ENCODE measurements at places on chromosomes 5 and 9. TPM values are rescaled to one million over a fixed set of nuclear protein-coding genes. Genes with fewer than 3 reads are reported as not detected.

The AIF1L gene
- total RNA-seq, result 1.3 TPM

The TAF1L gene
- 0.04 TPM for total RNA-seq

DNA sequence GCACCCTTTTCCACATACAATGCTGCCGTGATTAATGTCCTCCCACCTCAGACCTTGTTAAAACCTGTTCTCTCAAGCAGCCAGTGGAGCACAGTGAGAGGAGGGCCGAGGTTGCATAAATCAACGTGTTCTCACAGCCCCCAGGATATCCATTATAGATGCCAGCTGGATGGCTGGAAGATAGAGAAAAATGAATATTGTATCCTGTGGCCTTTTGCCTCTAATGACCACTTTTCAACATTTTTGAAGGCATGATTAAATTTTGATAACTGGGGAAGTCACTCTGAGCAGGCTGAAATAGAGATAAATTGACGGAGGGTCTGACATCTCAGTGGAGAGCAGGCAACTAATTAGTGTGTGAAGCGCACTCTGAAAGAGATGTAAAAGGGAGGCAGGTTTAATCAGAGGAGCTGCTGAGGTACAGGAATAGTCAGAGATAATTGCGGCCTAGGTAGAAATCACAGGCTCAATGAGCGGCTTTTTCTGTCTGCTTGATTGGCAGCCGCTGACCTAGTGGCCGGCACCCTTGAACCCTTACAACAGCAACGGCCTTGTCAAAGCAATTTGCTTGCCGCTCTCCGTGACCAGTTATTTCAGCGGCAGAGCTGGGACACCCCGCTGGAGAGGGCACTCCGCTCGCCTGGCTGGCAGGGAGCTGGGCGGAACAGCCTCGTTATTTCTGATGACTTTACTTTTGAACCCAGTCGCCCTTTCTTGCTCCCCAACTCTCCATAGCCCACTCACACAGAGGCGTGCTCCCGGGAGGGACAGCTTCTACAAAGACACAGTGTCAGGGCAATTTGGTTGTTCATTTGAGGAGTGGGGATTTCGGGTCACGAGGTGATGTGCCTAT, 560.7 kb downstream of the PSAT1 start:
- no peak for DNase-seq

The CCNJL gene
- total RNA-seq, result not detected
